T1000 (cell line): ENCODE measurements at places on chromosomes 4 and X.

- no peak for DNase-seq
Observed at GRCh38 chr4:20839957-20840356, 139.7 kb downstream of the PACRGL start.

DNA sequence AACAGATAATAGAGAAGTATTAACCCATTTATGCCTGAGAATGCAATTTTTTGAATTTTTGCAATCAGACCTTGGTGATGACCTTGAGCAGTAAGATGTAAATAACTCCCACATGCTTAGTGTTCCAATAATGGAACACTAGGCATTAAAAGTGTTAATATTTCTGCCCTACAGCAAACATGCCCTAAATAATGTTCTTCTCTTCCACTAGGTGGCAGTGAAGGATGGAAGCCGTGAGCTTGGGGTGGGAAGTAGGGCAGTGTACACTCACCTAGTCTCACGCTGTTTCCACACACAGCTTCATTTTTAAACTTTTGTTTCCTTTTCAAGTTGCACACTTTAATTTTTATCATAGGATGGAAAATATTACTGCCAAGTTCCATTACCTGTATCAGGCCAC is 613.1 kb upstream of the HS3ST1 start:
- DNase-seq: no peak

GRCh38 chr4:40427128-40427527 is 92.0 kb downstream of the CHRNA9 start:
- DNase-seq: no peak

DNA sequence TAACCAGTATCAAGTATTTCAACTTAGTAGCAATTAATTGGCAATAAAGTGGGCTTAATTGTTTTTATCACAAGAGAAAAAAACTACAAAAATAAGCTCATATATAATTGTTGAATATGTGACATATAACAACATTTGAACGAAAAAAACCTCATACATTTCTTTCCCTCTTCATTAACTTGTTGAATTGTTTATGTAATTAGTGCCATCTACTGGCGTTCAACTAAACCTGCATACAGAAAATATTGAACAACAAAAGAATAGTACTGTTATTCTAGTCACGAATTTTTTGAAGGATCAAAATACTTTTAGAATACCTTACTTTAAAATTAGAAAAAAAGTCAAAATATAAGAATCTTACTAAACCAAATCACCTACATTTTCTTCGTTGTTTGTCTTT is 586.5 kb upstream of the FTHL17 start:
- DNase-seq: no peak

- no peak for DNase-seq
Observed at GRCh38 chr4:114479595-114479994, 119.0 kb upstream of the UGT8 start.

DNA sequence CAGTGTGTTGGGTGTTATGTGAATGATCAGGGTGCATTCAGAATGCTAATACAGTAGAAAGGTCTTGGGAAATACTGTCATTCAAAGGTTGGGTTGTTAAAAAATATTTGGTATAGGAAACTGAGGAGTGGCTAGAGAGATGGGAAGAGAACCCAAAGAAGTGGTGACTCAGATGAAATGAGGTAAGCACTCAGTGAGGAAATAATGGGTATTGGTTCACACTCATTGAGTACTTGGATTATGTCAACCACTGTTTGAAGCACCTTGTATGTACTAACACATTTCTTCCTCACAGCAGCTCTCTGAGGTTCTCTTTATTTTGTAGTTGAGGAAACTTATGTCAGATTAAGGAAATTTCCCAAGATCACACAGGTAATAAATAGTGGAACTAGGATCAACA is 40.8 kb upstream of the NUDT6 start:
- DNase-seq: no peak

- DNase-seq: no peak
Observed at GRCh38 chr4:61934198-61934597, 734.1 kb downstream of the ADGRL3 start.

DNA sequence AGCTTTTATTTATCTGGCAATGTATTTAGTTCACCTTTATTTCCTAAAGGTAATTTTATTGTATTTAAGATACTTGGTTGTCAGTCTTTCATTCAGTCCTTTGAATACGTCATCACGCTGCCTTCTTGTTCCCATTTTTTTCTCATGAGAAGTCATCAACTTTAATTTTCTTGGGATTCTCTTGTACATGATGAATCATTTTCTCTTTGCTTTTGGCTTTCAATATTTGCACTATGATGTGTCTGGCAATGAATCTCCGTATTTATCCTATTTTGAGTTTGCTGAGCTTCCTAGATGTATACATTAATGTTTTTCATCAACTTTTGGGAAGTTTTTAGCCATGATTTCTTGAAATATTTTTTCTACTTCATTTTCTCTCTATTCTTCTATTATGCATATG is 28.4 kb downstream of the CLDN2 start:
- DNase-seq: no peak

- DNase-seq: no peak
Observed at GRCh38 chr4:80128941-80129340, 55.9 kb upstream of the ANTXR2 start.

DNA sequence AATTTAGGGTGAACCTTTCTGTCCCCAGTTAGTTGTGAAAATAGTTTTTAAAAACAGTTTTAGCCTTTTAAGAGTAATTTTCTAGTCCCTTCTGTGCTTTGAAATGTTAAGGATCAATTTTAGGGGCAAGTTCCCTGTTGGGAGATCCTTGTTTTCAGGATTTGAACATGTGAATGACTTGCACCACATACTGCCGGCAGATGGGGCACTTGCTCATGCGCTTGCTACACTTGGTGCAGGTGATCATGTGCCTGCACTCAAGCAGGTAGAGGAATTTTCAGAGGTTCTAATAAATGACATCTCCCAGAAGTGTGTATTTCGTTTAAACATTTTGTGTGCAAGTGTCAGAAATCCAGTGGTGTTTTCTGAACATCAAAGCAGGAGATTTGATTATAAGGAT is 195.9 kb downstream of the CHM start:
- no peak for DNase-seq

DNA sequence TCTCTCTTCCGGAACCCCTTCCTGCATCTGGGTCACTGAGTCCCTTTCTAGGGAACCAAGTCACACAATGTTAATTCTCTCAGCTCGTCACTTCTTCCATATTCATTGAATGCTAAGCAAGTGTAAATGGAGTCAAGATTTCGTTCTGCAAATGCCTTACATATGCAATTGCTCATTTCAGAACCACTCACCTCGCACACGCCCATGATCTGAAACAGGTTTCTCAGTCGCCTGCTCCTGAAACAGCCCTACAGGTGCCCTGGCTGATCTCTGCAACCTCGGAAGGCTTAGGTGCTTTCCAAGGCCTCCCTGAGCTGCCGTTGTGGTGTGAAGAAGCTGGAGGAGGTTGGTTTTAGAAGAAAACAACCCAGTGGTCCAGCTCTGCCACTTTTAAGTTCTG is 100.8 kb upstream of the MSX1 start:
- DNase-seq: no peak

- DNase-seq: no peak
Observed at GRCh38 chr4:70297576-70297975, 37.2 kb upstream of the CABS1 start.

DNA sequence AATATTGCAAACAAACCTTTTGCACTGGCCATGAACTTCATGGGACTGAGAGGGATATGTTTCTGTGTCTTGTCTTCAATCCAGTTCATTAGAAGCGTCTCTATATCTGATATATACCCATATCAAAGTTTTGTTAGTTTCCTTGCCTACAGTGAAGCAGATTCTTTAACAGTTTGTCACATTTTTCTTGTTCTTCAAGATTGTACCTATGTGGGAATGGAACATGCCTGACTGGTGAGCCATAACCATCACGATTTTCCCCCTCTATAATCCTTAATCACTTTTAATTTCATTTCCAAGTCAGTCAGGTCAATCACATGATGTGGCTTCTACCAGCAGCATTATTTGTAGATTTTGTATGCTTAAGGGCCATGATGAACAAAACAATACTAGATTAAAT is 197.1 kb upstream of the PDE5A start:
- DNase-seq: no peak

DNA sequence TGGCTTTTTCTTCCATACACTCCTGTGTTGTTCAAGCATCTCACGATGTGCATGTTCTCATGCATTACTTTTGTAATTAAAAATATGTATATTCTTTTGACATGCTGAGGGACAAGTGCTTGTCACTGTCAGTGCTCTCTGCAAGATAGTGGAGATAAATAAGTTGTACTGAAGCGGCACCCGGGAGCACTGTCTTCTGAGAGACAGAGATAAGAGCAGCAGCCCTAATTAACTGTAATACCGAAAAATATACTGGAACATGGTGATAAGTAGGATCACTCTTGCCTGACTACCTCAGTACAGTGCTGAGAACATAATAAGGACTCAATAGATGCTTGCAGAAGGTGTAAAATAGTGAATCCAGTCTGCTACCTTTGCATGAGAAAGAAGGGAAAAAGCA is 9.4 kb upstream of the GPR173 start:
- no peak for DNase-seq

DNA sequence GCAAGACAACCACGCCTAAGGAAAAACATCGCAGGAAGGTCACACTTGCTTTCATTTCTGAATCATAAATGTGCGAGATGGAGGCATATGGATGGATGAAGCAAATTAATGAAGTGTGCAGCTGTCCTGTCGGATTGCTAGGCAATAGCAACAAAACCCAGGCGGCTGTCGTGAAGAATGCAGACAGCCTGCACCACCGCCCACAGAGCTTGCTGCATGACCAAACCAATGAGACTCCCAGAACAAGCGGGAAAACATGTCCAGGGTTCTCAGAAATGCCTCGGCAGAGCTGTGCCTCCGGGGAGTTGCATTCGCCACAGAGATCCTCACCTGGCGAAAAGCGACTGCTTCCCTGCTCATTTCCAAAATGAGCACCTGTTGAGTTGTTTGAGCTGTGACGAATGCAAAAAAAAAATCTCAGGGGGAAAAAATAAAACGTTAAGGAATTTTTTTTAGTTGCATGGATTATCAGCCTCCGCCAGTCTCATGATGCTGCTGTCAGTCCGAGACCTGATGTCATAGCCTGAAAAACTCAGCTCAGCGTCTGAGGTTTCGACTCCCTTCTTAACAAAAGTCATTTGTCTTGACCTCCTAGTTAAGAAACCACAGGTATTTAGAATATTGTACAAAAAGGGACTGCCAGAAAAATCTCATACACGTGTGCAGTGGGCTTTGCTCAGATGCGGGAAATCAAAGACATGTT is 155.5 kb upstream of the MXRA5 start:
- no peak for DNase-seq

DNA sequence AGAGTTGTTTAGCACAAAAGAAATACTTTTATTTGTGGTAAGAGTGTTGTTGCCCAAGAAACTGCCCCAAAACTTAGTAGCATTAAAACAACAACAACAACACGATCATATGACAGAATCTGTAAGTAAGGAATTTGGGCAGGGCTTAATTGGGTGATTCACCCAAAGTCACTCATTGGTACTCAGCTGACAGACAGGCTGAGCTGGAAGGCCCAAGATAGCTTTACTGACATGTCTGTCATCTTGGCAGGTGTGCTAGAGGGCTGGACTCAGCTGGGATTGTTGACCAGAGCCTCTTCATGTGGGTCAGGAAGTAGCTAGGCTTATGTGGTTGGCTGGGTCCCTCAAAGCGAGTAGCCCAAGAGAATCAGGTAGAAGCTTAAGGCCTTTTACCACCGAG is 52.3 kb downstream of the KIAA0232 start:
- no peak for DNase-seq

GRCh38 chr4:67593741-67594175 is 35.2 kb downstream of the STAP1 start:
- DNase-seq: no peak

- no peak for DNase-seq
Observed at GRCh38 chrX:15173411-15173810, 96.5 kb downstream of the ASB9 start.

GRCh38 chr4:5455003-5455585 is 253.3 kb downstream of the EVC2 start:
- DNase-seq: no peak

DNA sequence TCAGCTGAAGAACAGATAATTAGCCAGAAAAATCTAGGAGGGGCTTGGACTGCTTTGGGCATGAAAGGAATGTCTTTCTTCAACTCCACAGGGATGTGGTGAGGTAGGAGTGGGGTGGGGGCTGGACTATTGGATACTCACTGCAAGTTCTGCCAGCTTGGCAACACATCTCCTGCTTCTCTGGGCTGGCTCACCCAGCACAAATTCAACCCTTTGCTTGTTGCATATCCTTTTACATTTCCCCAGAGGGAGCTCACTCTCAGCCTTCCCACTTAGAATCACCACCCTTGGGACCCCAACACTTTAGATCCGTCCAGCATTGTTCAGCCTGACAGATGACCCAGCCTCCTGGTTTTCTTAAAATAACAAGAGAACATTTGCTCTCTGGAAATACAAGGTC is 120.6 kb downstream of the KDR start:
- DNase-seq: no peak

DNA sequence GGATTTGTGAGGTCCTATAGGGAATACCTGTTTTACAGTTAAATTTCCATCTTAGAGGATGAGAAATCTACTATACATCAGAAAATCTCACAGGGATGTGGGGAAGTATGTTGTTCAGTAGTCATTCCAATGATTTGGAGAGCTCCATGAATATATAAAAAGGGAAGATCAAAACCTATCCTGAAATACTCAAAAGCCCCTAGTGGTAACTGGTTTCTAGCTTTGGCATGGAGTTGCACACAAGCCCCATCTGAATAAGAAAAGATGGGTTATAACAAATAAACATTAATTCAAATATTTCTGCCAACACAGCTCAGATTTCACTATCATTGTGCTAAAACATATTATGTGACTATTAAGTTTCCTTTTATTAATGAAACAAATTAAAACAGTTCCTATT is 101.6 kb downstream of the FBXO8 start:
- DNase-seq: no peak

GRCh38 chr4:53128706-53129357 is 237.0 kb downstream of the SCFD2 start:
- DNase-seq: no peak

DNA sequence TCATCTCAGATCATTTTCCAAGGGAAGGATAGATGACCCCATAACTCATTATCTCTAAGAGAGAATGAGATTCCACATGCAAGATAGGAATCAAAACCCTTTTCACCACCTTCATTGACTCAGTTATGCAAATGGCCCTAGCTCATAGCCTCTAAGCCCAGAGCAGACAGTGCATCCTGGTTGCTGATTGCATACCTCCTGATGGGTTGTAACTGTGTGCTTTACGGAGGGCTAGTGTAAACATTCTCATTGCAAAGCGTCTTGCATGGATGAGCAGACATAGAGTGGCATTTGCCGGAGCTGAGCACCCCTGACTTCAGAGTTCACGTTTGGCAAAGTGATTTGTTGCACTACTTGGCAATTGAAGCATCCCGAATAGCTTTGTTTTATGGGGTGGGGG is 151.0 kb downstream of the VCX3A start:
- DNase-seq: no peak

DNA sequence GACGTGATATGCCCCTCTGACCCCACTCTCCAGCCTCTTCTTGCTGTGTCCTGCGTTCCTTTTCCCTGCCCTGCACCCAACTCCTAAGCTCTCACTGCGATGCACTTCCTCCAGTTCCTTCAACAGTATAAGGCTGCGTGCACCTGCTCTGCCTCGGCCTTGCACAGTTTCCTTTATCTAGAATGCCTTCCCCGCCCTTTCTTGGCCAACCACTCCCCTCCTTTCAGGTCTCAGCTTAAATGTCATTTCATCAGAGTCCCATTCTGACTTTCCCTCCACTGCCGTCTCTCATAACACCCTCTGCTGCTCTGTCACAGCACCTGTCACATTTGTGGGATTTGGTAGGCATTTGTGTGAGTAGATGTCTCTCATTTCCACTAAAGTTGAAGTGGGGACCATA is 58.4 kb upstream of the NEIL3 start:
- no peak for DNase-seq
